Gastroesophageal sphincter (tissue), 4 donors: ENCODE measurements at places on chromosomes 11 and 22. TPM values are rescaled to one million over a fixed set of nuclear protein-coding genes. Genes with fewer than 3 reads are reported as not detected.
A peak's percentile ranks its signal among the peaks of the same experiment; 100 is the strongest.

- ATAC-seq: no peak
These were observed 471.1 kb downstream of the TBC1D22A start for GRCh38 chr22:47233316-47234243.

Gene KCNJ5
- total RNA-seq: 3.2 TPM

Gene UPK3A
- total RNA-seq: not detected

Gene OR10D3
- not detected for total RNA-seq

- peak; percentile 95 for ATAC-seq
These were observed 52.1 kb downstream of the LHFPL7 start for GRCh38 chr22:24894220-24894975.

DNA sequence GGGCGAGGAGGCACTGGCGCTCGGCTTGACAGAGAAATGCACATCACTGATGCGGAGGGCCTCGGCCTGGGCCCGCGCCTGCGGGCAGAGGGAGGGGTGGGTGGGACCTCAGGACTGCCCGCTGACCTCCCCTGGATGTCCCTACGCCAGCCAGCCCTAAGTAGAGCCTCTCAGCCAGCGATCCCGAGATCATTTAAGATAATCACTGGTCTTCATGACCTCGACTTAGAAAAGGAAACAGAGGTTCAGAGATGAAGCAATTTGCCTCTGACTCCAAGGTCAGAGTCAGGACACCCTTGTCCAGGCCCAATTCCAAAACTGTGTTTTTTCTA is 4.9 kb downstream of the CBX6 start:
- ATAC-seq: no peak

Gene LMO2
- total RNA-seq: 24.2 TPM

- no peak for ATAC-seq
These were observed 30.4 kb upstream of the CREB3L1 start for GRCh38 chr11:46247090-46247489.

GRCh38 chr11:65791719-65792213 is 4.9 kb downstream of the OVOL1 start:
- no peak for ATAC-seq

GRCh38 chr11:299081-299891 is at the start of gene IFITM5:
Gene IFITM5, minus strand, starts transcription at chr11:299526. Its CDS starts 36 bp downstream, at chr11:299490.
- no peak for ATAC-seq

Gene PRRG4
- 2.2 TPM for total RNA-seq

GRCh38 chr11:46332568-46333393 is 14.5 kb upstream of the DGKZ start:
- peak; percentile 46 for ATAC-seq

- ATAC-seq: no peak
These were observed 7.4 kb upstream of the TH start for GRCh38 chr11:2178906-2179494.

- ATAC-seq: no peak
These were observed 100.3 kb downstream of the SNX19 start for GRCh38 chr11:130815956-130816355.

DNA sequence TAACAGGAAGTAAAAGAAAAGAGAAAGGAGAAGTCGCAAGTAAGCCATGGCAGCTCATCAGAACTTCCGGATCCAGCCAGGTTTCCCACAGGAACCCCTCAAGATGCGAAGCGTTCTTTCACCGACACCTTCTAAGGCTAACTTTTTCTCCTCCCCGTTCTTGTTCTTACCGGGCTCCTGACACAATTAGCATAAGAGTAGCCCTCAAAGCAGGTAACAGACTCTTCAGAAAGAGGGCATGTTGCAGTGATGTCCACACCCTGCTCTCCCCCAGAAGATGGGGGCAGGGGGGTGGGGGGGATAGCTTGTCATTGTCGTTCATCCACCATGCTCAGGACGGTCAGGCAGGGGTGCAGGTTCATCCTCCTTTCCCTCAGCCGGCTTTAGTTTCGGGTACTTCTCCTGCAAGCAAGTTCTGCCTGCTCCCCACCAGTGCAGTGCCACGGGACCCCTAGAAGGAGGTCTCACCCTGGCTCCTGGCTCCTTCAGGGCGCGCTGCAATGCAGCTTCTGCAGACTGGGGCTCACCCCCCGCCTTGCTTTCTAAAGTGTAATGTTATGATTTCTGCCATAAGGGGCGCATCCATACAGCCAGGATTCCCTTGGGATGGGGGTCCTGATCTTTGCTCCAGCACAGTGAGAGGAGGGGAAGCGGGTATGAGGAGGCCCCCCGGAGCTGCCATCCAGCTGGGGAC is 2.3 kb downstream of the OPCML start:
- ATAC-seq: no peak

Gene ALG12
- 18.8 TPM for total RNA-seq

Gene MYBPC3
- not detected for total RNA-seq

DNA sequence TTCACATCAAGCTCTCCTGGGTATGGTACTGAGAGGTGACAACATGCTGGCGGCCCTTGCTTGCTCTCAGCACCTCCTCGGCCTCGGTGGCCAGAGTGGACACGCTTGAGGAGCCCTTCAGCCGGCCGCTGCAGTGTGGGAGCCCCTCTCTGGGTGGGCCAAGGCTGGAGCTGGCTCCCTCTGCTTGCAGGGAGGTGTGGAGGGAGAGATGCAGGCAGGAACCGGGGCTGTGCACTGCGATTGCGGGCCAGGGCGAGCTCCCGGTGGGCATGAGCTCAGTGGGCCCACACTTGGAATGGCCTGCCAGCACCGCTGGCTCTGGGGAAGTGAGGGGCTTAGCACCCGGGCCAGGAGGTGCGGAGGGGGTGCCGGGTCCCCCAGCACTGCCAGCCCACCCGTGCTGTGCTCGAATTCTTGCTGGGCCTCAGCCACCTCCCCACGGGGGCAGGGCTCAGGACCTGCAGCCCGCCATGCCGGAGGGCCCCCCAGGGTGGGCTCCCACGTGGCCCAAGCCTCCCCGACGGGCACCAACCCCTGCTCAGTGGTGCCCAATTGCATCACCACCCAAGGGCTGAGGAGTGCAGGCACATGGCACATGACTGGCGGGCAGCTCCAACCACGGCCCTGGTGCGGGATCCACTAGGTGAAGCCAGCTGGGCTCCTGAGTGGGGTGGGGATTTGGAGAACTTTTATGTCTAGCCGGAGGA is 106.2 kb downstream of the RAB38 start:
- ATAC-seq: no peak

GRCh38 chr11:70326365-70326811 is 55.9 kb downstream of the PPFIA1 start:
- peak; percentile 91 for ATAC-seq

Gene XNDC1N
- 10.0 TPM for total RNA-seq

DNA sequence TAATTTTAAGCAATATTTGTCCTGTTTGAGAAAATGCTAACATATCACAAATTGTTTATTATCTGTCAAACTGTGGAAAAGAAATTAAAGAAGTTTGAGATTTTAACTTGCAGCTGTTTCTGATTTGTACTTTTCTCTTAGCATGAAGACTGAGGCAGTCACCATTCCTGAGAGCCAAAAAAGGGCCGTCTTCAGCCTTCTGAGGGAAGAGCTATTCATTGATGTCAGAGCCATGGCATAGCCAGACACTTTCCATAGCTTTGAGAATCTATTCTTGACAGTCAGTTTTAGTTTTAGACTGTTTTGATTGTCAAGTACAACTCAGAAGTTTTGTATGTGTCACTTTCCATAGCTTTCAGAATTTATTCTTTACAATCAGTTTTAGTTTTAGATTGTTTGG is 32.1 kb downstream of the YAP1 start:
- ATAC-seq: no peak
